ENCODE measurements at places on chromosomes 12 and 14.
A peak's percentile ranks its signal among the peaks of the same experiment; 100 is the strongest.

DNA sequence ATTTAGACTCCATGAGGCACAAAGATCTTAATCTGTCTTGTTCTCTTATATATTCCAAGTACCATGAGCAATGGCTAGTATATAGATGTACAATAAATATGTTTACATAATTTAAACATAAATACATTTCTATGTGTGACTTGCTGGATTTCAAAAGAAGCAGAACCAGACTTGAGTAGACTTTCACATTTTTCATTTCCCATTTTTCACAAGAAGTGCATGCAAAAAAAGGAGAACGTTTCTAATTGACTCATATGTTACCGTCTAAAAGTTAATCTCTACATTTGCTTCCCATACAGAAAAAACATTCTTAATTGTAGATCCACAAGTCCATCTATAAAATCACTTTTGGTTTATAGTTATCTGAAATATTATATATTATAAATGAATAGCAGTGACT, 256.5 kb upstream of the USP15 start:
- no peak for DNase-seq

DNA sequence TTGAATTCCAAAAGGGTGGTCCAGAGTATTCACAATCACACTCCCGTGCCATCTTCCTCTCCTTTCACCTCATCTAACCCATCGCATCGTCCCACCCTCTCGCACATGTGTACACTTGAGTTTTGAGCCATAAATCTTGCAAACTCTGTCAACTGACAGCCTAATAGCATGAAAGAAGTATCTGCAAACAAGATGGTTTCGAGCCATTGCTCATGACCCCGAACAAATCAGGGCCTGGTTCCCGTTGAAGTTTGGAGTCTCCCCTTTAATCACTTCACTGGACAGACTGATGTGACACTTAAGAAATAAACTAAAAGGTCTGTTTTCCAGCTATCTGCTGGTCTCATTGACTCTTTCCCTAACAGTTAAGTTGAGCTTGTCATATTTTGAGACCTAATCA, 223.6 kb upstream of the SOX5 start:
- DNase-seq, result no peak

DNA sequence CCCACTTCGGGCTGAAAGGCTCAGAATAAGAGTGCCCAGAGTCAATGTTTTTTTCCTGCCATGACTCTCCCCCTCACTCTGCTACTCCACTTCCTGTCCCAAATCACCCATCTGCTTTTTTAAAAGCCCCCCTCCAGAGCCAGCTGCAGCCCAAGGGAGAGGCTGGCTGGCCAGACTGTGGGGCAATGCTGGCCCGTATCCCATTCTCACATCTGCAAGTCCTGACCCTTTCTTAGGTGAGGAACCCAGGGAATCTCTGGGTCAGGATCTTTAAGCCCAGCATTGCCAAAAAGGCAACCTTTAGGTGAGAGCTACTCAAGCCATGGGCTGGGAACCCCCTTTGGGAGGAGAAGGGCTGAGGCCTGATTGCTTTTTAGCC, 1.7 kb upstream of the ITGA5 start:
- no peak for DNase-seq

- no peak for DNase-seq
Observed at GRCh38 chr14:101476258-101476915, 84.9 kb upstream of the DIO3 start.

GRCh38 chr12:64600164-64600561, 10.1 kb upstream of the RASSF3 start:
- no peak for DNase-seq

DNA sequence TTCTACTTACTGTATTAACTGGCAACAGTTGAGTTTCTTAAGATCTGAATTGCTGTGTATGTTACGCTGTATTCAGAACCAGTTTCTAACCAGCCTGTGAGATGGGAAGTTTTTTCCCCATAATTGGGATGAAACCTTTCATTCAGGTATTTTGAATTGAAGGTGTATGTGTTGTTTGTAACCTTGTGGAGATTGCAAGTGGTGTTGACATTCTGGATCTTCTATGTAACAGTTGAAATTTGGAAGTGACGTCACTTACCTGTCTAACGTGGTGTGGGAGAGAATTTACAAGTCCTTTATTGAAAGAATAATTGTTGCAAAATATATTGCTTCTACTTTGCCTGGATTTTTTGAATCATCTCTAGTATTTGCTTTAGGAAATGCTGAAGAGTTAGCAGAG, 5.5 kb downstream of the RAN start:
- no peak for DNase-seq

DNA sequence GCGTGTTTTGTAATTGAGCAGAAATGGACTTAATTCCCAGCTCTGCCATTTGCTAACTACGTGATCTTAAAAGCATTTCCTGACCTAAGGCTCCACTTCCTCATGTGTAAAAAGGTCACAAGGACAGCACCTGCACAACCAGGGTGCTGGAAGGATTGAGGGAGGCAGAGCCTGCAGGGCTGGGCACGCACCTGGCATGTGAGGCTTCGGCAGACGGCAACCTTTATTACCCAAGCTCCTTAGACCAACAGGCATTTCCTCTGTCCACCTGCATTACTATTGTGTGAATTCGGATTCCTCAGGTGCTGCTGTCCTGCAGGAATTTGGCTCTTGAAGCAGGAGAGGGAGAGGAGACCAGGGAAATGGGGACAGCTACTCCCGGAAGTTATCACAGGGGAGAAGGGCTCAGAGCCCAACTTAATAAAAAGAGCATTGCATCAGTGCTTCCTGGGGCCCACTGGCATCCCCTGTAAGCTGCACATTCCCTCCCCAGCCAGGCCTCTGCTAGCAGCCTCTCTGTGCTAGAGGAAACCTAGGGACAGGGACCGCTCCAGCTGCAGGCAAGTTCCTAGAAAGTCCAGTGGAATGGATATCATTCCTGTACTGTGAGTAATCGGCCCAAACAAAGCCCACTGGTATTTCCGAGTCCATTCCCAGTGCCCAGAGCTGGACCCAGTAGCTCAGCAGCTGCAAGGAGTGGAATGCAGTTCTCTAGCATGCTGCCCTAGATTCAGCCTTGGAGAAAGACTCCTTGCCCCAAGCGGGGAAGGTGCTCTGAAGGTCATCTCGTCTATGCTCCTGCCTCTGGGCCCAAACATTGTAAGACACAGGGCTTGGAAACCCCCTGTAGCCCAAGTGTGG, 157.1 kb upstream of the CCND2 start:
- no peak for DNase-seq

GRCh38 chr14:65303899-65304222, 108.7 kb upstream of the FUT8 start:
- no peak for DNase-seq

GRCh38 chr12:86234316-86234855, 21.8 kb downstream of the MGAT4C start:
- no peak for DNase-seq

GRCh38 chr12:113933201-113933786, 32.8 kb downstream of the RBM19 start:
- no peak for DNase-seq

- DNase-seq, result no peak
Observed at GRCh38 chr12:114221957-114222630, 183.8 kb downstream of the TBX5 start.

DNA sequence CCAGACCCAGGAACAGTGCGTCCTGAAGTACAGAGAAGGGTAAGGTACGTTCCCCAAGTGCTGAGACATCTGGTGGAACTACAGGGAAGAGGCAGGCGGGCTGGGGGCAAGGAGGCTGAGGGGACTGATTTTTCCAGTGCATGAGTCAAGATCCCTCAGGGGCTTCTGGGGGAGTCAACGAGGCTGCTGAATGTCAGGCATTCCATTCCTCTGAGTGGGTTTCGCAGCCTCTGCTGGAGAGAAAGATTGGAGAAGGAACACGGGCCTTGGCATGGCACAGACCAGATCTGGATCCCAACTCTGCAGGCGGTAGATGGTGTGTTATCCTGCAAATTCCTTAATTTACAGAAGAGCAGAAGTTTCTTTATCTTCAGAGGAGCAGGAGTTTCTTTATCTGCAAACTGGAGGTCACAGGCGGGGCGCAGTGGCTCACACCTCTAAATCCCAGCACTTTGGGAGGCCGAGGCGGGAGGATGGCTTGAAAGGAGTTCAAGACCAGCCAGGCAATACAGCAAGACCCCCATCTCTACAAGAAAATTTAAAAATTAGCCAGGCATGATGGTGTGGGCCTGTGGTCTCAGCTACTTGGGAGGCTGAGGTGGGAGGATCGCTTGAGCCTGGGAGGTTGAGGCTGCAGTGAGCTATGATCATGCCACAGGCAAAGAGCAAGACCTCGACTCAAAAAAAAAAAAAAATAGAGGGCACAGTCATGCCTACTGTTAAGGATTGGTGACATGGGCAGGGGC, 132.6 kb upstream of the MAP1LC3B2 start:
- no peak for DNase-seq

GRCh38 chr14:100788517-100788916, 37.4 kb upstream of the MEG3 start:
- DNase-seq, result no peak

DNA sequence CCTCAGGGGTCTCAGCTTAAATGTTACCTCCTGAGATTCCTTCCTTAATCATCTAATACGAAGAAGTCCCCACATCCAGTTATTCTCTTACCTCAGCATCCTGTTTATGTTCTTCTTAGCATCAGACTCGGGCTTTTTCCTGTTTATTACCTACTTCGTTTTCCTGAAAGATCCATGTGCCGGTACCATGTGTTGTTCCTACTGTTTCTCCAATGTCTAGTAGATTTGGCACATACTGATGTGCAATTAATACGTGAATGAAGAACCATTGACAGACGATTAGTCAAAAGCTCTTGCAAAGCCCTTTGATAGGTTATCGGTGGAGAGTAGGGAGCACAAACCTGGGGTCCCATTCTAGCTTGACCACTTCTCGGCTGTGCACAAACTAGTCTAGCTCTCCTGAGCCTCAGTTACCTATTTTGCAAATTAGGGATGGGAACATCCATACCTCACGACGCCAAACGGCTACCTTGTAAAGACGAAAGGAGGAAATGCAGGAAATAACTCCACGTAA, 735 bp upstream of the MAPKAPK5 start:
- no peak for DNase-seq

DNA sequence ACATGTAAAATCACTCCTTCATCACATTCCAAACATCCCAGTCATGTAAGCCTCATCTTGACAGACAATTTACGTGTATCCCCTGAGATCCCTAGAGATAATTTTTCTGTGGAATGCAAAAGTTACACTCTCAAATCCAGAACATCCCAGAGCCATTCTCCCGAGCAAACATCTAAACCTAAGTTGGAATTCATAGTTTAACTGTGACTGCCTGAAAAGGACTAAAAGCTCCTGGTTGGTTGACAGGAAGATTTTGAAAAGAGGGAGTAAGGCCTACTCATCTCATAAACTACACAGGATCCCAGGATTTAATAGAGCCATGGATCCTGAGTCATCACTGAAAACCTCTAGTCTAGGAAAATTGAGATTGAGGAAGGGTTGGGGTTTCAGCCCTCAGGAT, 123.6 kb downstream of the SCN8A start:
- no peak for DNase-seq

GRCh38 chr12:56616925-56617324, 13.2 kb downstream of the BAZ2A start:
- DNase-seq, result no peak

- DNase-seq, result no peak
Observed at GRCh38 chr14:56587701-56588100, 8.1 kb downstream of the TMEM260 start.

GRCh38 chr12:4137441-4137840, 136.1 kb upstream of the CCND2 start:
- DNase-seq, result no peak

GRCh38 chr14:38721822-38722431, 381.1 kb downstream of the SEC23A start:
- peak; percentile 13 for DNase-seq

DNA sequence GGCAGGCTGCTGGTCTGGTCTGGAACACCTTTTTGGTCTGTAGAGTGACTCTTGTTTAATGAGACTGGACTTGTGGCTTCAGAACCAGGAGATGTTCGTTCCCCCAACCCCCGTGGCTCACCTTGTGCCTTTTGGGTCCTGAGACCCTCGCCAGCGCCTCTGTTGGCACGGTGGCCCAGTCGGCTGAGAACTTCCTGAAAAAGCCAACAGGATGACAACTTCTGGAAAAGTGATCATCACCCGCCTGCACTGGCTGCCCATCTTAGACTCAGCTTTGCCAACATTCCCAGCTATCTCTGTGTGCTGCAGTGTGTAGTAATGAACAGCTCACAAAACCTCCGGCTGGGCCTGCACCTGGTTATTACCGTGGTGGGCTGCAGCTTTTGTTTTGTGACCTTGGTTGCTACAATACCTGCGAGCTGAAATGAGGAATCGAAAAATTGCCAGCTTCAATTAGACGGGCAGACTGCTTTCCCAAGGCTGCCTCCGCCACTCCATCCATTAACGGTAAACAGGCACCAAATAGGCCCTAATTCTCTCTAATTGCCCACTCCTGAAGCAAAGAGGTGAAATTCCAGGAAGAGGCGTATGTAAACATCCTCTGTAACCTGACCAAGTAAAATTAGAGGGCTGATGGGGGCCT, 16.0 kb downstream of the MEG3 start:
- no peak for DNase-seq

- DNase-seq, result peak; percentile 30
Observed at GRCh38 chr12:80269803-80270552, 170.6 kb downstream of the OTOGL start.

- no peak for DNase-seq
Observed at GRCh38 chr14:39581474-39581873, 149.2 kb upstream of the FBXO33 start.

DNA sequence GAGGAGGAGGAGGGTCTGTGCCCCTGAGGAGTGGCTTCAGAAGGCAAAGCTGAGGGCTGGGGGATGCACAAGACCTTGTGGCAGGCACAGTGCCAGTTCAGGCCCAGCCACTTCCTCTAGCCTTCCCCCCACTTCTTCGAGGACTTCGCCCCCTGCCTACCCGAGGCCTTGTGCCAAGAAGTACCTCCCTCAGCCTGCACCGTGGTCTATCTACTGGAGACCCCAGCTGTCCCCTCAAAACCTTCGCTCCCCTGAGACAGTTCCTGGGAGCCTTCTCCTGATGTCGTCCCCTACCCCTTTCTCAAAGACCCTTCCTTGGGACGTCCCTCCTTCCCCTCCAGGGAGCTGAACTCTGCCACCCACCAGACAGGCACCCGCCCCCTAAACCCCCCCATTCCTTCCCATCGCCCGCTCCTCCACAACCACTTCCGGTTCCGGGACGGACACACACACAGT, 604 bp downstream of the ZNF384 start:
- no peak for DNase-seq

GRCh38 chr12:72273499-72273837, 1.3 kb downstream of the TRHDE start:
- no peak for DNase-seq

- no peak for DNase-seq
Observed at GRCh38 chr14:99608591-99608990, 4.6 kb upstream of the CCDC85C start.

GRCh38 chr14:90514015-90514398, 117.2 kb downstream of the CALM1 start:
- no peak for DNase-seq

GRCh38 chr14:20969336-20969735, 14.0 kb downstream of the RNASE2 start:
- DNase-seq, result no peak

- DNase-seq, result peak; percentile 85
Observed at GRCh38 chr12:2752676-2753371, 41.9 kb upstream of the FKBP4 start.

- DNase-seq, result peak; percentile 70
Observed at GRCh38 chr12:67269633-67270573, 745 bp downstream of the CAND1 start.

- no peak for DNase-seq
Observed at GRCh38 chr14:105876158-105876557, 349.8 kb downstream of the TMEM121 start.

- no peak for DNase-seq
Observed at GRCh38 chr14:74609721-74610120, 2.3 kb downstream of the LTBP2 start.

GRCh38 chr12:67515679-67516340, 132.7 kb upstream of the DYRK2 start:
- DNase-seq, result peak; percentile 76
